NCI-H1105 treated with DMSO at 0.1 percent for 48 hours (cell line): ENCODE measurements at places on chromosomes 1 and 21.

GRCh38 chr1:222950892-222951291 is 136.1 kb downstream of the DISP1 start:
- DNase-seq = peak; percentile 98

DNA sequence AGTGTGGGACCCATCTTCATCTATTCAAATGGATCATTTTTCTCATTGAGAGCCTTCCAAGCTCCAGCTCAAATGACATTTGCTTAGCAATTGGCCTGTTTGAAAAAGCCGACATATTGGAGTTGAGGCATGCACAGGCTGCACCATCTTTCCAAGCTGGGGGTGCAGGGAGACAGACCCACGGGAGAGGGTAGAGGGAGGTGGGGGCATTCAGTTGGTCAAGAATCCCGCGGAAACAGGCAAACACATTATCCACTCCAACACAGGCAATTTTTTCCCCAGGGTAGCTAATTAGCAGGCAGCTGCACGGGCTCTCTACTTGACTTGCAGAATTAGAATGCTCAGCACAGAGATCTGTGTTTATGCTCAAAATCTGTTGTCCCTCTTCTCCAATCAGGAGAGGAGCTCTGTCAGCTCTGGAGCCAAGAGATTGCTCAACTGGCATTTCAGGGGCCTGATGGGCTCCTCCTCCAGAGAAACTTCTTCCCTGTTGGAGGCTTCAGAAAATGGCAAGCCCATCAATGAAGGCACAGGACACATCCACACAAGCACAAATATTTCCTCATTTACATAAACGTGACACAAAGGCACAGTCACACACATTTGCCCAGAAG is 267.8 kb downstream of the FOXD2 start:
- peak; percentile 87 for DNase-seq

GRCh38 chr1:40986328-40986783 is 6.9 kb downstream of the CTPS1 start:
- DNase-seq = no peak

- DNase-seq = no peak
These were observed 108.6 kb downstream of the PBX1 start for GRCh38 chr1:164667600-164667999.

DNA sequence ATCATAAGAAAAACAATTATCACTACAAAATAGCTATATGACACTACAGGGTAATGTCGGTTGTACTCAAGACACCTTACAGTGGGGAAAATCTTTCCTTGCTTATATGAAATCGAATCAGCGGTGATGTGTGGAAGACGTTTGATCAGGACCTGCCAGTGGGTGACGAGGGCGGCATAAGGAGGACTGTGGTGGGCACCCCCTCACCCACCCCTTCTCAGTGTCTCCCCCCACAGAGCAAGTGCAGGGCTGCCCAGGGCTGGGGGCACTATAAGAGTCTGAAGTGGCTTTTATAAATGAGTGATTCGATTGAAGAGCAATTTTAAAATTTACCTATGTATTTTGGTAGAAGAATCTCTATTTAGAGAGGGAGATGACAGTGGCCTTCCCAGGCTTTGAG is 35.8 kb downstream of the CRYAA start:
- DNase-seq = no peak

DNA sequence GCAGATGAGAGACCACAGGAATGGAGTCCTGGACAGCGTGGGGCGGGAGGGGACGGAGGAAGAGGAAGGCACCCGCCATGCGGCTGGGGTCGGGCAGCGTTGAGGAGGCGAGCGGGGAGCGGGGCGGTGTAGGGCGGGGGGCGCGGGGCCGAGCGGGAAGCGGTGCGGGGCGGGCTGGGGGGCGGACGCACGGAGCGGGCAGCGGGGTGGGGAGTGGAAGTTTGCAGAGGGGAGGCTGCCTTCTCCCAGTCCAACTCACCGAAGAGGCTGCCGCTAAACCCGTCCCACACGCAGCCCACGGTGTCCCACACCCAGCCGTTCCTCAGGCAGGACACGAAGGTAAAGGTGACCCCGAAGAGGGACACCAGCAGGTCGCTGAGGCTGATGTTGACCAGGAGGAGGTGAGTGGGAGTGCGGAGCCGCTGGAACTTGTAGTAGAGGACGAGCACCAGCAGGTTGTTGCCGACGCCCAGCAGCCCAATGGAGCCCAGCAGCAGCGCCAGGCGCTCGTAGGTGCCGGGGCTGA is 483 bp downstream of the CHML start:
- DNase-seq = no peak

- no peak for DNase-seq
These were observed 1.6 kb downstream of the NPR1 start for GRCh38 chr1:153680120-153680403.

- no peak for DNase-seq
These were observed at the start of gene OR2L8 for GRCh38 chr1:247948558-247948957. TSS of gene OR2L8 (plus strand) at chr1:247948858. CDS start at chr1:247948858, 0 bp downstream.

DNA sequence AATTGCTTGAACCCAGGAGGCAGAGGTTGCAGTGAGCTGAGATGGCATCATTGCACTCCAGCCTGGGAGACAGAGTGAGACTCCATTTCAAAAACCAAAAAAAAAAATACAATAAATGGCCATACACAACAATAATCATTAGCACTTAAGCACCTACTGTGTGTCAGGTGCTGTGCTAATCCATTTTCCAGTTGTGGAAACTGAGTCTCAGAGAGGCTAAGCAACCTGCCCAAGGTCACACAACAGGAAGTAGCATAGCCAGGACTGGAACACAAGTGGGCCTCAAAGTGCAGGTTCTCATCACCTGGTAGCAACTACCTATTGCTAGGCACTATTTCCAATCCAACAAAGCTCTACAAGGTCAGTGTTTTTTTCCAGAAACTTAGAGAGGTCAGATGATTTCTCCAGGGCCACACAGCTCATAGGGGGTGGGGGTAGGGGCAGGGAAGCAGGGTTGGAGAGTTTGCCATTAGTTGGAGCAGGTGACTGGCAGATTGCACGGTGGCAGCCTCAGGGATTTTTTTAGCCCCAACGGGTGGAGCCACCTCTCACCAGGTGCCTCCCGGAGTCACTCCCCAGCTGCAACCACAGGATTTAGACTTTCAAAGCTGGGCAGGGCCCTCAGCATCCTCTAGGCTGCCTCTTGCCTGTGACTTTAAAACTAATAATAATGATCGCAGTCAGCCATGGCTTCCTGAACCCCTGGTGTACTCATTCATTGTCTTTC is 52.5 kb upstream of the ID3 start:
- no peak for DNase-seq

- DNase-seq = no peak
These were observed 19.0 kb upstream of the TLCD4 start for GRCh38 chr1:95098196-95098595.

DNA sequence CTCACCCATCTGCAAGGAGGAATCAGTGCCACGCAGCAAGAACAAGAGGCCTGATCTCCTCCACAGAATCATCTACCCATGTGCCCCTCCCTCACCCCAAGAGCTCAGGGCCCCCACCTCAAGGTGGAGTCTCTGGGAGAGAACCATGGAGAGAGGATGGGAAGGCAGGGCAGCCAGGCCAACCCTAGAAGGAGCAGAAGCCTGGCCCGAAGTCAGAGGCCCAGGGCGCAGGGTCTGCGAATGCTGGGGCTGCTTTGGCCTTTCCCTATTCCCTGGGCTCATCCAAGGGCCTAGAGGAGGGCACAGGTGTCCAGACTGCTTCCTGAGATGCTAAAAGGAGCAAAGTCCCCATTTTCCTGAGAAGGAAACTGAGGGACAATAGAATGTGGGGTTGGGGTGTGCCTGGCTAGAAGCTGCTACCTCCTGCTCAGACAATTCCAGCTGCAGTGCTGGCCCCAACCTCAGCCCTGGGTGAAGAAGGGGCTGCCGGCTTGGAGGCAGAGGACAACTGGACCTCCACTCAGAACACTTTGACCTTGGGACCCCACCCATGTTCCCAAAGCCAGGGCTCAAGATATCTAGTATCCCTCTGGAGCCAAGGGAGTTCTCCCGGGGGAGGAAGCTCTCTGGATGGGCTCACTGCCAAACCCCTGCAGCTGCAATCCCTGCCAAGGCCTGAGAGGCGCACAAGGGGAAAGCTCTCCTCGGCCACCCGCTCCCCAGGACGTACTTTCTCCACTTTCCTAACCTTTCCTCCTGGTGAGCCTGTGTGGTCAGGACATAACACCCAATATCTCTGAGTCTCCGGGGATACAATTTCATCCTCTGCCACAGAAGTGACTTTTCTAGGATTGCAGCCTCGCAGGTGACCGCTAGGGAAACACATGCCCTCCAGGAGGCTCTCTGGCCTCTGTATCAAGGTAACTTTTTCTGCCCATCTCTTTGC is 16.6 kb upstream of the LEMD1 start:
- peak; percentile 84 for DNase-seq

- DNase-seq = no peak
These were observed 64.5 kb upstream of the SLC44A3 start for GRCh38 chr1:94755675-94756074.

DNA sequence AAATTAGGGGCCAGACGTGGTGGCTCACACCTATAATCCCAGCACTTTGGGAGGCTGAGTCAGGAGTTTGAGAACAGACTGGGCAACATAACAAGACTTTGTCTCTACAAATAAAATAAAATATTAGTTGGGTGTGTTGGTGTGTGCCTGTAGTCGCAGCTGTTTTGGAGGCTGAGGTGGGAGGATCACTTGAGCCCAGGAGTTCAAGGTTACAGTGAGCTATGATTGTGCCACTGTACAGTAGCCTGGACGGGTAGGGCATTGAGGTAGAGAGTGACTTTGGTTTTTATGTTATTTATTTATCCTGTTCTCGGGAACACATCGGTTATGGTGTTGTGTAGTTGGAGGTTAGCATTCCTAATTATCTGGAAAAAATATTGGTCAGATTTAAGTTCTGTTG is 19.5 kb downstream of the KIF1B start:
- no peak for DNase-seq

- no peak for DNase-seq
These were observed 23.2 kb downstream of the MCOLN2 start for GRCh38 chr1:84973498-84974334.

DNA sequence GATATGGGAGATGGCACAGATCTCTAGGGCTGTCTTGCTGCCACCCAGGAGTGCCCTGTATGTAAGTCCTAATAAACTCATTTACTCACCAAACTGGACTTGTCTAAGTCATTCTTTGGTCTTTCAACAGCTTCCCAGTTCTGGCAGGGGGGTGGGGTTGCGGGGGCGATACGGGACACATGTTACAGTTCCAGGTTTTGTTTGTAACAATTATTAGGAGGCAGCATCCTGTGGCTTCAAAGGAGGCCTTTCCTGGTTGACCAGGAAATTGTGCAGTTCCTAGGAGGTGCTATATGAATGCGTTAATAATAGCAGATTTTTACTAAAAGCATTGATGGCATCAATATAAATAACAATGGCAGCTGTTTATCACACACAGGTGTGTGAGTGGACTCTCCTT is 42.7 kb upstream of the TRIM45 start:
- DNase-seq = no peak

GRCh38 chr1:213256438-213257087 is 205.5 kb downstream of the RPS6KC1 start:
- DNase-seq = no peak

DNA sequence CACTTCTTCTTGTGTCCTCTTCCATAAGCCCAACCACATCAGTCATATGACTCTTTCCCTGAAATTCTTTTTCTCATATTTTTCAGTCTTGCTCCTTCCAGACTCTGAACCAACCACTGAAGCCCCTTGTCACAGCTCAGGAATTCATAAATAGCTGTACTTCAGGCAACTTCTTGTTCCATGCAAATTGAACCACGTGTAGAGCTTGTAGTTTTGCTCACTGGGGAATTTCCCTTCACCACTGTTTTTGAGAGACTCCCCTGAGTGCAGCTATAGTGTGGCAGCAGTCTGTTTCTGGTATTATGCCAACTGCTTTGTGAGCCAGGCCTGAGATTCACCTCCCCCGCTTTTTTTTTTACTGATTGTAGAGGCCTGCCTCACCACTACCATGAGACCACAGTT is 150.3 kb upstream of the SPAG17 start:
- no peak for DNase-seq

DNA sequence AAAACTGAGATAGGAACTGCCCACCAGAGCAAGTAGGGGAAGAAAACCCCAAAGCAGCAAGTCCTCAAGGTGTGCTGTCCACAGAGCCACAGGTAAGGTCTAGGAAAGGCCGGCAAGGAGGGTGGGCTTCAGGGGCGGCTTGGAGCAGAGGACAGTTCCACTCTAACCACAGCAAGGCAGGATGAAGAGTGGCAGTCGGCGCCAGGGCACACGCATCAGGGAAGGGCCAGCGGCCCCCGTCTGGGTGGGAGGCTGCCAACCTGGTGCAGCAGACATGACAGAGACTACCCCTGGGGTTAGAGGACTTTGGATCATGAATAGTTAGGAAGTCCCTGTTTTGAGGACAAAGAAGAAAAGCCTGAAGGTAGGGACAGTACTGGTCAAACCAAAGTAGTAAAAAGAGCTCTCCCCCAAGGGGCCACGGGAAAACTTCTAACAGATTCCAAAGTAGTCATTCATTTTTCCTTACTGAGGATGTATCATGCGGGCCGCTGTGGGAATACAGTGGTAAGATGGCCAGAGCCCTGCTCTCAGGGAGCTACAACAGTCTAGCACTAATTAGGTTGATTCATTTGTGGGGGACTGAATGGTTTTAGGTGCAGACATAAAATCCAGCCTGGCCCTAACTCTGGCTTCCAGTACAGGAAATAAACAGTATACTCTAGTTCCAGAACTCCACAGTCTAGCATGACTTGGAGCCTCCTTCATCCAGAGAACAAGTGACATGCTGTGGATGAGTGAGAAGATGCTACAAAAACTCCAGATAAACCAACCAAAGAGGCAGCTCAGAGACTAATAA is 3.5 kb upstream of the RAP1GAP start:
- DNase-seq = no peak

- no peak for DNase-seq
These were observed at the start of gene AIM2 for GRCh38 chr1:159076438-159077119. TSS of gene AIM2 (minus strand) at chr1:159076766. CDS start at chr1:159073499, 3,267 bp downstream.

DNA sequence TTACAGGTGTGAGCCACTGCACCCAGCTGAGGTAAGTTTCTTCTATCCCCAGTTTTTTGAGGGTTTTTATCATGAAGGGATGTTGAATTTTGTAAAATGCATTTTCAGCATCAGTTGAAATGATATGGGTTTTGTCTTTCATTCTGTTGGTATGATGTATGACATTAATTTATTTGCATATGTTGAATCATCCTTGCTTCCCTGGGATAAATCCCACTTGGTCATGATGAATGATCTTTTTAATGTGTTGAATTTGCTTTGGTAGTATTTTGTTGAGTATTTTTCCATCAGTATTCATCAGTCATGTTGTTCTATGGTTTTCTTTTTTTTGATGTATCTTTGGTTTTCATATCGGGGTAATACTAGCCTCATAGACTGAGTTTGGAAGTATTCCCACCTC is 141.0 kb downstream of the RPS6KC1 start:
- DNase-seq = no peak
